HFF-Myc (cell line): ENCODE measurements at places on chromosomes 7 and 10.

DNA sequence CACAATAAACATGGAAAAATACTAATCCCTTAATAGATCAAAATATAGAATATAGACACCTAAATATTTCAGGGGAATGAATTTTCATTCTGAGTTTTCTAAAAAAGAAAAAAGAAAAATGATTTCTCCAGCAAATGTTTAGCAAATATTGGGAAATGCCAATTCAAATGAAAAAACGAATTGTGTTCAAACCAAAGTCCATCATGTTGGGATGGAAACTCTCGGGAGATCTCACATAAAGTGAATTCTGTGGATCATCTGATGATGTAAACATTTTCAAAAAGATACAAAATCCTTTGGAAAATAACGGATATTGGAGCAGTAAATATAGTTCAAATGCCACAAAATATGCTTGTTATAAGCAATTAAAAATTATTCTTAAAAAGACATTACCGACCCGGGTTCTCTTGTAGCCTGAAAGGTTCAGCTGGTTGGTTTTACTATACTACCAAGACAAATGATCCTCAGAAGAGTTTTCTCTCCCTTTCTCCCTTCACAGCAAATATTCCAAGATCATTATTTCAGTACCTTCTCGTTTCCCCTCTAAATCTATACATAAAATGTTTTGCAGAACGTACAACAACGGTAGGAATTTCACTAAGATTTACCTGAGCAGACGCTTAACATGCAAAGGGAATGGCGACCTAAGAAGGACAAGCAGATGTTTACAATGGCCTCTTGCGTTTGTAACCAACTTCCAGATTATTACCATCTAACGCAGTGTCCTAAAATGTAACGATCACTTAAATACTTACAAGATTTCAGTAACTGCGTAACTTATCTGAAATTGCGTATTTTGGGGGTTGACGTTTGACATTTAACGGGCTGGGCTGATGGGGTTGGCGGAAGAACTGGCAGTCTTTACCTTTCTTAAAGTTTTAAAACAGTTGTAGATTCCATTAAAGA is 2.5 kb downstream of the HOXA13 start:
- no peak for DNase-seq

DNA sequence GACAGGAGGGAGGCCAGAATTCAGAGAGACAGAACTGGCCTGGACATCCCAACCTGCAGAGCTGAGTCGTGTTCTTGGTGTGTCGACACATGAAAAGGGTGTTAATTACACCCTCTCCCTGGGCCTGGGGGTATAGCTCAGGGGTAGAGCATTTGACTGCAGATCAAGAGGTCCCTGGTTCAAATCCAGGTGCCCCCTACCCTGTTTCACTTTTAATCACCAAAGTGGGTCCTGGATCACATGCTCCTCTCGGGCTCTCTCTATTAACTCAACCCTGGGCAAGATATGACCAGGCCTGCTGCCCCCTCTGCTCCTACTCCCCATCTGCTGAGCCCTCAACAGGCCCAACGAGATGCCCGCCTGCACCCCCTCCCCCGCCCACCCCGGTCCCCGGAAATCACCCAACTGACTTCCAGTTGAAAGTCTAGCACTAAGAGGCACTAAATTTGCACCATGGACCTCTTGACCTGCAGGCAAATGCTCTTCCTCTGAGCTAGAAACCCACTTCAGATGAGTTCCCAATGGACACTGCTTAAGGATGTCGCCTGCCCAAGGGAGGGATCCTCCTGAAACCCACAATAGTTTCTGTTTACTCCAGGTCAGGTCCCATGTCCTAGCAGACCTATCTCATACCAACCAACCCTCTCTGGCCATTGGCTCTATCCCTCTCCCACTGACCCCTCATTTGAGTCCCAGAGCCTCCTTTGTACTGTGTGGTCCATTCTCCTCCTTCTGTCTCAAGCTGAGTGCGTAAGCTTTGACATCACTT is 137.6 kb downstream of the ZNF467 start:
- no peak for DNase-seq

GRCh38 chr10:20405761-20406160 is 491.4 kb downstream of the NEBL start:
- no peak for DNase-seq

DNA sequence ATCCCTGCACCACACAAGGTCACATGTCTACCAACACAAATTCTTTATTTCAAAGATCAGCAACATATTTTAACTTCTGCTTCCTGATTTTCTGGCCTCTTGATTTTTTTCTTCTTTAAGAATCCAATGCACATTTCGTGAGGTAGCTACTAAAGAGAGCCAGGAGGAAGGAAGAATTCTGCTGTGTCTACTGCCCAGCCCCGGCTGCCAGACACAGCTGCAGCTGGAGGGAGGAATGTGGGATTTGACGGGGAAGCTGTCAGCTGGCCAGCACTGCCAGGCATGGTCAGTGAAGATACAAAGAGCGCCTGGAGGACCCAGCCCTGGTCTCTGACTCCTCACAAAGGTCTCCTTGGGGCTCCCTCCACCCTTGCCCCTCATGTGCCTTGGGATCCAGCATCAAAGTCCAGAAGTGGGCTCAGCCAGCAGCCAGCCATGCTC is 6.9 kb upstream of the AOC1 start:
- no peak for DNase-seq

DNA sequence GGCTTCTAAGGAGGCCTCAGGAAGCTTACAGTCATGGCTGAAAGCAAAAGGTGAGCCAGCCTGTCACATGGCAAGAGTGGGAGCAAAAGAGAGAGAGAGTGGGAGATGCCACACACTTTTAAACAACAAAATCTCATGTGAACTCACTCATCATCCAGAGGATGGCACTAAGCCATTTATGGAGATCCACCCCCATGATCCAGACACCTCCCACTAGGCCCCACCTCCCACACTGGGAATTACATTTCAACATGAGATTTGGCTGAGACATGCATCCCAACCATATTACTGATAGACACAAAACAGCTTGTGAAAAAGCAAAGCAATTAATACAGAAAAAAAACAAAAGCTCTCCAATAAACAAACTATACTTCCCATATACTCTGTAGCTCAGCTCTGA is 210.3 kb downstream of the GALNT17 start:
- no peak for DNase-seq

DNA sequence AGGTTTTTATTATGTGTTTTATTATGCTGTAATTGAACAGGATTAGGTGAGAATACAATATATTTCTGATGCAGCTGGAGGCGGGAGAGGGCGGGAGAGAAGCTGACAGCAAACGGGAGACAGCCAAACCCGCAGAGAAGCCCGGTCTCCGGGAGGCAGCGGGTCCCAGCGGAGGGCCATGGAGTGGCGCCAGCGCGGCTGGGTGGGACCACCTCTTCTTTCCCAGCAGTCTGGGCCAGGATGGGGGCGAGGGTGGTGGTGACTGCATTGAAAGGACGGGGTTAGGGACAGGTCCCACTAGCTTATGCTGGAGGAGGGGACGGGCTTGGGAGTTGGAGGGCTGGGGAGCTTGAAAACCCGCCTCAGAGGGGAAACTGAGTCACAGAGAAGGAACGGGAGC is 14.5 kb upstream of the KAZALD1 start:
- no peak for DNase-seq

GRCh38 chr10:12622691-12623090 is 273.3 kb downstream of the CAMK1D start:
- no peak for DNase-seq

GRCh38 chr10:8531116-8531515 is 476.6 kb downstream of the GATA3 start:
- no peak for DNase-seq

DNA sequence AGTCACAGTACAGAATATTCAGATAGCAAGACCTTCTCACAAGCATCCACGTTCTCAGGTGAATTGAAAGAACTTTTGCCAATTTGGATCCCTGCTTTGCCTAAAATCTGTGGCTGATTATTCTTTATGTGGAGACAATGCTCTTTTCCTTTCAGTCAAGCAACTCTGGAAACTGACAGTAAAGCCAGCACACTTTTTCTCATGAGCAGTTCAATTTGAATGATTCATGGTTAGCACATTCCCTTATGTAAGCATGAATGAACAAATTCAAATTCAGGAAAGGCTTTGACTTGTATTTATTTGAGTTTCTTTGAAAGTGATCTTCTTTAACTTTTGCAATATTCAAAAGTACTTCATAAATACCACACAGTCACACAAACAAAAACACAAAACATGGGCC is 57.6 kb downstream of the MEOX2 start:
- DNase-seq = no peak

DNA sequence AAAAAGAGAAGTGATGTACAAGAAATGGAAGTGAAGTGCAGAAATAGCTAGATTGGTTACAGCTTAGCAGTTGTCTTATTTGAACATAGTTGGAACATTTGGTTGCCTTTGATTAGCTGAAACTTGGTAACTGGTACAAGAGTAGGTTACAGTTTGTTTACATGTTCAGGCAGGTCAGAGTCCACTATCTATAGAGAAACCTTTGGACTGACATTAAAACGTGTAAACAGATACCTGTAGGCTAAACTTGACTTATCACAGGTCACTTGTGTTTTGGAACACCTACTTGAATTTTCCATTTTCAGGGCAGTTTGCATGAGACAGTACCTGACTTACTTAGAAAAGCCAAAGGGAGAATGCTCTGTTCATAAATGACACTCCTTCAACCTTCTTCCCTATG is 28.5 kb upstream of the CYP2C8 start:
- no peak for DNase-seq

GRCh38 chr7:468681-469562 is 50.7 kb downstream of the PDGFA start:
- DNase-seq = no peak

DNA sequence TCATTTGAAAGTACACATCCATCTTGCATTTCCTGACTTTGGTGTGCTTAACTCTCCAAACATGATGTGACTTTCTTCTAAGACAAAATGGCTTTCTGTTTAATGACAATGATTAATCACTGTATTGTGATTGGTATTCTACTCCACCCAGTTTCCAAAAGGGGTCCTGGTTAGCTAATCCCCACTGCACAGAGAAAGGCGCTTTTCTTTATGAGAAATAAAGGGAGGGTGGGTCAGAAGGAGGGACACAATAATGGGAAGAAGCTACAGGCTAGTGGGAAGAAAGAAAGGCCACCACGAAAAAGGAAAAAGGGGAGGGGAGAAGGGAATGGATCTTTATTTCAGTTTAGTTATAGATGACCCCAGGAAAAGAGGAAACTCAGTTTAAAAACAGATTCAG is 69.2 kb downstream of the PRTFDC1 start:
- DNase-seq = no peak

GRCh38 chr10:92755725-92756124 is 66.0 kb downstream of the HHEX start:
- no peak for DNase-seq

DNA sequence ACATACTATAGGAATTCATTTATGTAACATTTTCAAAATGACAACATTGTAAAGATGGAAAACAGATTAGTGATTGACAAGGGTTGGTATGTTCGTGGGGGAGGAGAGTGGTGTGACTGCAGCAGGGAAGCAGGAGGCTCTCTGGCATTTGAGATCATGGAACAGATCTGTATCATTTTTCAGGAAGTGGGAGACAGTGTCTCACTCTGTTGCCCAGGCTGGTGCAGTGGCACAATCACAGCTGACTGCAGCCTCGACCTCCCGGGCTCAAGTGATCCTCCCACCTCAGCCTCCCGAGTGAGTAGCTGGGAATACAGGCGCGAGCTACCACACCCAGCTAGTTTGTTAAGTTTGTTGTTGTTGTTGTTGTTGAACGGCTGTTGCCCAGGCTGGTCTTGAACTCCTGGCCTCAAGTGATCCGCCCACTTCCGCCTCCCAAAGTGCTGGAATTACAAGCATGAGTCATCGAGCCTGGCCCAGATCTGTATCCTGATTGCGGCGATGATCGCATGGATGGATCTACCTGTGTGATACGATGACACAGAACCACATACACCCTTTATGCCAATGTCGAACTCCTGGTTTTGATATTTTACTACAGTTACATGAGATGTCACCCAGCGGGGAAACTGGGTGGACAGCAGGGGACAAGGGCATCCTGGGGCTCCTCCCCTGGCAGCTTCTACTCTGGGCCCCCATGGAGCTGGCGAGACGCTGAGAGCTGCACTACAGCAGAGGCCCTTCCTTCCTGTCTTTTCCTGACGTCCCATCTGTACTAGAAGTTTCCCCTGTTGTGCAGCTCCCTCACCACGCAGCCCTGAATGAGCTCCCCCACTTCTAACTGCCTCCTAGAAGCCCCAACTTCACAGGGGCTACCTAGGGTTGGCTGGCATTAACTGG is 12.3 kb upstream of the CYTH3 start:
- DNase-seq = no peak

DNA sequence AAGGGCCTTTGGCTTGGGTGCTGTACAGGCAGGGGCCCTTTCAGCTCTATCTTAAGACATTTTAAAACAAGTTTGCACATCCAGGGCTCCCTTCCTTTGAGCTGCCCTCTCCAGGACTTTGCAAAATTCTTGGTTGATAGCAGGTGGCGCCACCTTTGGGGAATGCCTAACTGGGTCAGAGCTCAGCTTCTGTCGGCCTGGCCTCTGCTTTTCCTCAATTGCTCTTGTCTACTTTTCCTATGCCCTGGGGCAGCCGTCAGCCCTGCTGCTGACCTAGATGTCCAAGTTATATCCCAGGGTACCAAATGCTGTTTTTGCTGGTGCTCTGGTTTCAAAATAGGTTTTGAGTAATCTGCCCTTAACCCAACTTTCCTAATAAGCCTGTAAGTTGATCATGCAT is 65.8 kb downstream of the APBB1IP start:
- no peak for DNase-seq

DNA sequence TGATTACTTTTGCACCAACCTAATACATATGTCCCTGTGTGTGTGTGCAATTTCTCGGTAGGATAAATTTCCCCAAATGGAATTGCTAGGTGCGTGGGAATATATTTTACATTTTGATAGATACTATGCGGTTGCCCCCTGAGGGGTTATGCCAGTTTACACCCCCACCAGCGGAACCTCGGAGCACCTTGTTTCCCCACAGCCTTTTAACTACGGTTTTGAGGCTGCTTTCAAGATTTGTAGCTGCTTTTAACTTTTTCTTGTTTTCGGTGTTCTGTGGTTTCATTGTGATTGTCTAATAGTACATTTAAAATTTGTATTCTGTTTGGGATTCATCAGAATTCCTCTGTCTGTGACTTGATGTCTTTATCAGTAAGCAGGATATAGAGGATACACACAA is 22.0 kb downstream of the PROSER2 start:
- DNase-seq = no peak

- DNase-seq = no peak
Observed at GRCh38 chr7:65731562-65732035, 141.3 kb upstream of the VKORC1L1 start.

GRCh38 chr10:44053391-44053790 is 331.5 kb downstream of the CXCL12 start:
- DNase-seq = no peak

GRCh38 chr10:96772196-96772595 is 51.9 kb upstream of the PIK3AP1 start:
- DNase-seq = no peak

- no peak for DNase-seq
Observed at GRCh38 chr7:2779051-2779450, 65.1 kb downstream of the GNA12 start.

- no peak for DNase-seq
Observed at GRCh38 chr7:126436213-126436868, 816.4 kb downstream of the GRM8 start.

- DNase-seq = no peak
Observed at GRCh38 chr7:111765751-111766643, 203.7 kb upstream of the IMMP2L start.

- DNase-seq = no peak
Observed at GRCh38 chr7:26460351-26461085, 168.9 kb downstream of the SNX10 start.
